Chondrocyte (in vitro differentiated cells): ENCODE measurements at places on chromosomes 6 and 20. TPM values are rescaled to one million over a fixed set of nuclear protein-coding genes. Genes with fewer than 3 reads are reported as not detected.

The CAP2 gene
- 76.6 to 90.4 TPM (median 86.1 TPM) in 3 replicates for total RNA-seq

- H3K4me3 ChIP-seq = peak overlapping the region; percentile 86
- H3K27me3 ChIP-seq = no peaks in the 10 kb centered on the region
- H3K36me3 ChIP-seq = no peaks in the 10 kb centered on the region
- peaks cover 49% of the 10 kb centered on the region for H3K4me1 ChIP-seq
- peak overlapping the region; percentile 98 for H3K27ac ChIP-seq
Measured at GRCh38 chr6:31826793-31827285, 699 bp upstream of the HSPA1B start.

The HCRTR2 gene
- total RNA-seq = not detected in 3 replicates

The MYBL2 gene
- 14.6 to 16.8 TPM (median 15.7 TPM) in 3 replicates for total RNA-seq

- no peak for DNase-seq
- H3K27me3 ChIP-seq = peaks cover 12% of the 10 kb centered on the region
- no peak overlapping the region for H3K4me3 ChIP-seq
- H3K27ac ChIP-seq = no peak overlapping the region
- no peaks in the 10 kb centered on the region for H3K4me1 ChIP-seq
Measured at GRCh38 chr20:48040051-48040450, 254.8 kb upstream of the SULF2 start.

The NINL gene
- total RNA-seq = 10.6 to 12.3 TPM (median 10.7 TPM) in 3 replicates

The BPIFA1 gene
- total RNA-seq = not detected in 3 replicates

DNA sequence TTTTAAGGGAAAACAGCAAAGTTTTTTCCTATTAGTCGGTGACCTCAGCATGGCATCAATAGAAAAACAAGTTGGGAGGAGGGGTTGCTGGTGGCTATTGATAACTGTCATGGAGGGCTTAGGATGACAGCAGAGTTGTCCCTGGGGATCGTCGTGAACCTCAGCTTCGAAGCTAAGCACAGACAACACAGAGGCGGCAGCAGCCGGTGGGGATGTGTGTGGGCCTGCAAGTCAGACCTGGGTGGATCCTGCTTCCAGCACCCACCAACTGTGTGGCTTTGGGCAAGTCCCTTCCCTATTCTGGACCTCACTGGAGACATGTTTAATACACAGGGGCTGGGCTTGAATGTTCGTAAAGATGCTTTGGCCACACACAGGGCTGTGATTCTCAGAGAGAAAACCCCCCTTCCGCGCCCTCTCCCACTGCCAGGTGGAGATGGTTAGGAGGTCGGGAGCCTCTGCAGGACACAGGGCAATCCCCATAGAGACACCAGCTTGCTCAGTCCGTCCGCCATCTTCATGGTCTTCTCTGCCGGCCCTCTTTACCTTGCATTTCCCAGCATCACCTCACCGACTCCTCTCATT is 83.1 kb upstream of the TOX2 start:
- no peaks in the 10 kb centered on the region for H3K36me3 ChIP-seq
- DNase-seq = no peak
- no peak overlapping the region for H3K4me3 ChIP-seq
- no peak overlapping the region for H3K27ac ChIP-seq
- peaks cover 42% of the 10 kb centered on the region for H3K27me3 ChIP-seq

DNA sequence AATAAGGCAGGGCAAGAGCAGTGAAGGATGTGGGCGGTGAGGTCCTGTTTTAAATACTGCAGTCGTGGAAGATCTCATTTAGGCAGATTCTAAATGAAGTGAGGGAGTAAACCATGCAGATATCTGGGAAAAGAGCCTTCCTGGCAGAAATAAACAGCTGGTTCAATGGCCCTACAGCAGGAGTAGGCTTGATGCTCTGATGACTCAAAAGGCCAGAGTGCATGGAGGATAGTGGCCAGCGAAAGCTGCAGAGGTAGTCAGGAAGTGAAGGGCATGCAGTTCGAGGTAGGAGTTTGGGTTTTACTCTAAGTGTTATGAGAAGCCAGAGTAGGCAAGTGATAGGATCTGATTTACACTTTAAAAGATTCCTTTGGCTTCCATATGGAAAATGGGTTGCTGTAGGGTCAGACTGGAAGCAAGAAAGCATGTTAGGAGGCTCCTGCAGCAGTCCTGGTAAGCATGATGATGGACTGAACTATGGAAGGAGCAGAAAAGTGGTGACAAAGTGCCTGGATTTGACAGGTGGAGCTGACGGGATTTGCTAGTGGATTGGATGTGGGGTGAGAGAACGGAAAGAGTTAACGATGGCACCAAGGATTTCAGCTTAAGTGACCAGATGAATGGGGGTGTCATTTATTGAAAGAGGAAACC is 150.0 kb downstream of the GJA10 start:
- no peaks in the 10 kb centered on the region for H3K27me3 ChIP-seq
- no peak for DNase-seq
- H3K4me3 ChIP-seq = no peak overlapping the region

The PHACTR3 gene
- total RNA-seq = not detected in 3 replicates

The RWDD2A gene
- total RNA-seq = 6.4 to 7.8 TPM (median 6.5 TPM) in 3 replicates

The FAM209B gene
- not detected in 3 replicates for total RNA-seq

GRCh38 chr6:157491571-157492232 is 110.7 kb downstream of the ZDHHC14 start:
- H3K36me3 ChIP-seq = peaks cover 2% of the 10 kb centered on the region
- H3K27ac ChIP-seq = no peak overlapping the region
- no peak for DNase-seq

The BTNL2 gene
- not detected in 3 replicates for total RNA-seq

The TREML2 gene
- not detected in 3 replicates for total RNA-seq

- no peak overlapping the region for H3K27ac ChIP-seq
- peaks cover 17% of the 10 kb centered on the region for H3K36me3 ChIP-seq
- DNase-seq = no peak
Measured at GRCh38 chr6:73817253-73817652, 121.2 kb downstream of the CD109 start.

DNA sequence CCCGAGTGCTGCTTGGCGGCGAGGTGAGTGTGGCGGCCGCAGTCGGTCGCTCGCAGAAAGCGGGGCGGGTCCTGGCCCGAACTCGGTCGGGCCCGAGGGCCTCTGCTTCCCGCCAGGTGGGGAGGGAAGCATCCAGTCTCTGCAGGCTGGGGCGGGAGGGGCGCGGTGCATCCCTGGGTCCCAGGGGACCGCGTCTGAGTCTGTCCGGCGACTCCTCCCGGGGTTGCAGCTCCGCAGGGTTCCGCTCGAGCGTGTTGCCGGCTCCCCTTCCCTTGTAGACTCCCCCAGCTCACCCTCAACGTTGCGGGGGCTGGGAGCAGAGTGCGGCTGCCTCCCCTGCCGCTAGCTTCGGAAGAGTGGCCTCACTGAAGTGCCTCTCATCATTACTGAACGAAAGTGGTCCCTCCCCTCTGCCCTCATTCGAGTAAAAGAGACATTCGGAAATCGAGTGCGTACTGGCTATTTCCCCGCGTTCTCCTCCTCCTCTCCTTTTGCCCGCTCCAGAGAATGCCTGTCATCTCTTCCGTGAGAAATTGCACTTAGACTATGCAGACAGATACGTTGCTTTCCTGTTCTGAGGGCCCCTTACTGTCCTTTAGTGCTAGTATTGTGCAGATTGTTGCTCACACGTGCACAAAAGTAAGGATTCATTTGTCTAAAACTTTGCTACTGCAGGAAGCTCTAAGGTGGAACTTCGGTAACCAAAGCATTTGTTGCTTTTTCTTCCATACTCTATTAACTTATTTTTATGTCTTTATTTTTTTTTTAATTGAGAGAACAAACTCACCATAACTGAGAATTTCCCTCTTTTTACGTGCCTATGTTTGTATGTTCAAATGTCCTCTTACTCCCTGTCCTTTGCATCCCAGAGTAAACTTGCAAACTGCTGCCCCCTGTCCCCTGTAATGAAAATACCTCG is 751 bp downstream of the MAP3K4 start:
- H3K36me3 ChIP-seq = no peaks in the 10 kb centered on the region
- H3K27me3 ChIP-seq = no peaks in the 10 kb centered on the region
- peak overlapping the region; percentile 89 for H3K27ac ChIP-seq
- H3K4me3 ChIP-seq = peak overlapping the region; percentile 82

DNA sequence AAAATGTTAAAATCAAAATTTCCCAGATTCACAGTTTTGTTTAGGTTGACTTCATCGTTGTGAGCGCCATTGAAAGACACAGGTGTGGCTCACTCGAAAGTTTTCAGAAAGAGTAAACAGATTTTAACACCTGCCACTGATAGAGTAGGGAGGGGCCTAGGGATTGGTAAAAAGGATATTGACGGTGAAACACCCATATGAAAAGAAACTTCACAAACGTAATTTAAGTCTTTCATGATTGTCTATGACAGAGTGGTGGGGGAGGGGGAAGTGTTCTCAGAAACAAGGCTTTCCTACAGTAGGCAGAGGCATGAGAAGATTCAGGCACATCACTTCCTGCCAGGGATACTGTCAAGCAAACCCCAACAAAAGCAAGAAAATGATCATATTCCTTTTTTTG is 101.4 kb downstream of the PERP start:
- no peak overlapping the region for H3K27ac ChIP-seq
- no peaks in the 10 kb centered on the region for H3K4me1 ChIP-seq
- DNase-seq = no peak
- no peak overlapping the region for H3K4me3 ChIP-seq

GRCh38 chr20:57808264-57809070 is 98.7 kb upstream of the PMEPA1 start:
- peak overlapping the region; percentile 55 for H3K27ac ChIP-seq
- no peaks in the 10 kb centered on the region for H3K27me3 ChIP-seq
- H3K4me1 ChIP-seq = peaks cover 58% of the 10 kb centered on the region
- no peaks in the 10 kb centered on the region for H3K36me3 ChIP-seq
- no peak overlapping the region for H3K4me3 ChIP-seq
